ENCODE measurements at places on chromosomes 3 and 15.

DNA sequence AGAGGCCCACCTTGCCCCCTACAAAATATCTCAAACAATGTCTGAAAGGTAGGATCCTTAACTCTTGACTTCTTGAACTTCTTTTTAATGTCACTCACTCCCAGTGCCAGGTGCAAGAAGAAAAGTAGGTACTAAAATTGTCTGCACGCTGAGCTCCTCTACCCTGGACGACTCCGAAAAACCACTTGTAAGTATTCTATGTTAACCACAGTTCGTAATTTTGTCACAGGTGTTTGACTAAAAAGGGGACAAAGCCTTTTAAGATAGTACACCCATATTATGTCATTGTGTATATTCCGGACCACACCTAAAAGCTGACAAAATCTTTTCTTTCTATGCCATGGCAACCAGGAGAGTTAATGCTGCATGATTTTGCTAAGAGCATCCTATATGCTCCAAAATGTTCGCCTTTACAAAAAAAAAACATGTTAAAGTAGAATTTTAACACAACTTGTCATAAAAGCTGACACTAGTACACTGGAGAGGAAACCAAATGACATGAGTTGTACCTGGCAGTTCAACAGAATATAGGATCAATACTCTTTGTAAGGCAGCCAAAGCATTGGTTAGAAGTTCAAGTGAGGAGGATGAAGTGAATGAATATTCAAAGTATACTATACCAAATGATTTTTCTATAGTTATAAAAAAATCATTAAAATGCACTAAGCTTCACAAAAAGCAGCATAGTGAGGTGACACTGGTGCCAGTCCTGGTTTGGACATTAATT is 210.5 kb downstream of the FOXP1 start:
- no peak for DNase-seq

DNA sequence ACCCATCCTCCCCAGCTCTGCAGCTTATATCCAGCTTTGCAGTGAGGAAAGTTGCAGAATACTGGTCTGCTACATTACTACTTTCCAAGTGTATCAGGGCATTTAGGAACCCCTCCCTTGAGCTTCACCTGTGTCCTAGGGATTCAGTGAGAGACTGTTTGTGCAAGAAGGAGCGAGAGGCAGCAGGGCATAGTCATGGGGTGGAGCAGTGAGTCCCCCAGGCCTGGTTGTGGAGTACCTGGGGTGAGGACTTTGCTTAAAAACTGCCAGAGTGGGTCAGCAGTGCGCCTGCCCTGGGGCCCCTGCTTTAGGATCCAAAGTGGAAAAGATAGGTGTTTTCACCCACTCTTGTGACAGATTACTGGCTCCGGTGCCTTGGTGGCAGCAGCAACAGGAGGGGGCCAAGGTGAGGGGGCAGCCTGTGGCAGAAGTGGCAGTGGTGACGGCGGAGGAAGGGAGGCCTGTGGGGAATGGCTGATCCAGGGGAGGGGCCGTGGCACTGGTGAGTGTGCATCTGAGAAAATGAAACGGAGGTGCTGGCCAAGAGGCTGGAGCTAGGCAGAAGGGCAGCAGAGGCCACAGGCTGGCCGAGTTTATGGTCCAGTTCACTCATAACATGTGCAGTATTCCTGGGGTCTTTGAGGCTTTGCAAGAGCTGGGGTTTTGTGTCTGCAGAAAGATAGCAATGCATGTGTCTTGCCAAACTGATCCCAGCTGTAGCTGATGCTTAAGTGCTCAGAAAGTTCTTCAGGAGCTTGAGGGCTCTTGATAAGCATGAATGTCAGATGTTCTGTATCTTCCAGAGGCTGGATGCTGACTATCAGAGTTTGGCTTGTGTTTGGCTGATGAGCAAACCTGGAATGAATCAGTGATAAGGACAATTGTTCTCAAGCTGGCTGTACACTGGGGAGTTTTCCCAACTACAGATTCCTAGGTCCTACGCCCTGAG is 43.4 kb downstream of the GOLGA6A start:
- DNase-seq, result no peak

DNA sequence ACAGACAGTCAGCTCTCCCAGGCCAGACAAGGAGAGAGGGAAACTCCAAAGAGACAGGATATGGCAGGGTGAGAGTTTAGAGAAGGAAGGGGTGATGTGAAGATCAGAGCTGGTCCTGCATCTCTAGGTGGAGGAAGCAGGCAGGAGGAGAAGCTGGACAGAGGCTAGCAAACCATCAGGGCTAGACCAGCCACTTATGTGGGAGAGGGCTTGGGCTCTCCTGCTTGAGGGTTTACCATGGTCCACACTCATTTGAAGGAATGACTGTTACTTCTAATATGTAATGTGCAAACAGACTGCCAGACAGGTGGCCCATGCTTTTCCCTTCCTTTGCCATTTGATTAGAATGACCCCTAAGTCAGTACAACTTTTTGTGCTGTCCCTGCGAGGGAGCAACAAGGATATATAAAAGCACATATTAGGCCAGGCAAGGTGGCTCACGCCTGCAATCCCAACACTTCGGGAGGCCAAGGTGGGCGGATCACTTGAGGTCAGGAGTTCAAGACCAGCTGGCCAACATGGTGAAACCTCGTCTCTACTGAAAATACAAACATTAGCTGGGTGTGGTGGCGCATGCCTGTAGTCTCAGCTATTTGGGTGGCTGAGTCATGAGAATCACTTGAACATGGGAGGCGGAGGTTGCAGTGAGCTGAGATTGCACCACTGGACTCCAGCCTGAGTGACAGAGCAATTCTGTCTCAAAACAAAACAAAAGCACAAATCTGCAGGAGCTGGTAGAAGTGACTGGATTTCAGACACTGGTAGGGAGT is 41.0 kb upstream of the MANF start:
- no peak for DNase-seq

DNA sequence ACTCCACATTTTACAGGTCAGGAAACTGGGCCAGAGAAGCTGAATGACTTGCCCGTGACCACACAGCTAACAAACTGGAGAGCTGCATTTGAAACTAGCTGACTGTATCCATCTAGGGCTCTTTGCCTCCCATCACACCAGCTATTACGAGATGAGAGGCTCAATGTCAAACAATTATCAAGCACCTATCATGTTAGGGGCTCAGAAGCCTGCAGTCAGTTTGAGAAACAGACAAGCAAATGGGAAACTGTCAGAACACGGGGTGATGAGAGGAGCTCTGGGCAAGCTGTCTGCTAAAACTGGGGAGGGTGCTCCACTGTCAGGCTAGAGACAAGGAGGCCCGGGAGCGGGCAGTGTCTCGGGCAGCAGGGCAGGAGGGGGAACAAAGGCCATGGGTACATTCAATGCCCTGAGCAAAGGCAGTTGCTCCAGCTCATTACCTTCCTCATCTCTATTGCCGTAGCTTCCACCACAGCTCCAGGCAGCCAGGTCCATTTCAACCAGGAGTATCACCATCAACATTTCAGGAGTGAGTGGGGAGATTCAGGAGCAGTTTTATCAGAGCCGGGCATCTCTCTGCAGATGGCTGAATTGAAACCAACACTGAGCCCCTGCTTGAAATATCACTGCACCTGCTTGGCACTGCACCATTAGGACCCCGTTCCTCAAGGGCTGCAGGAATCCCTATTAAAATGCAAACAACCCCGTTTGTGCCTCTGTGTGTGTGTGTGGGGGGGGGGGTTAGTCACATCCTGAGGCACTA is 122.6 kb downstream of the RAB11A start:
- DNase-seq, result no peak

- DNase-seq, result no peak
Measured at GRCh38 chr3:194067949-194068362, 68.0 kb upstream of the HES1 start.

- no peak for DNase-seq
Measured at GRCh38 chr3:76405196-76405595, 619.8 kb upstream of the ZNF717 start.

DNA sequence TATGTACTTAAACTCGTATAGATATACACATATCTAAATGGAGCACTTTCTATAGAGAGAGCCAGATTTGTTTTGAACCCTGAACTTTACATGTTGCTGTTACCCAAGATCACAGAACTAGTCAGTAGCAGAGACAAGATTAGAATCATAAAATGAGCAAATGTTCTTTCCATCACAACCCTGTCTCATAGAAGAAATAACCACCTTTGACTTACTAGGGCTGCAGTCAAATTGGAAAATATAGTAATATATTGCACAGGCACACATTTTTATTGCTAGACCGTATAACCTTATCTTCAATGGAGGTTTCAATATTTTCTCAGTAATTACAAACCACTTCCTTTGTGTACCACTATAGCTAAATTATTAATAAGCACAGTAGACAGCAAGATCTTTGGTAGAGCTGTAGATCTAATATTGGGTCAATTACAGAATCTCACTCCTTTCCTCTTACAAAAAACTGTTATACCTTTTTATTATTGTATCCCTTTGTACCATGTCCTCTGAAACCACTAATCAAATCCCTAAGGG is 41.5 kb upstream of the TBL1XR1 start:
- no peak for DNase-seq

GRCh38 chr3:150203273-150203672 is 204.8 kb upstream of the TSC22D2 start:
- no peak for DNase-seq

DNA sequence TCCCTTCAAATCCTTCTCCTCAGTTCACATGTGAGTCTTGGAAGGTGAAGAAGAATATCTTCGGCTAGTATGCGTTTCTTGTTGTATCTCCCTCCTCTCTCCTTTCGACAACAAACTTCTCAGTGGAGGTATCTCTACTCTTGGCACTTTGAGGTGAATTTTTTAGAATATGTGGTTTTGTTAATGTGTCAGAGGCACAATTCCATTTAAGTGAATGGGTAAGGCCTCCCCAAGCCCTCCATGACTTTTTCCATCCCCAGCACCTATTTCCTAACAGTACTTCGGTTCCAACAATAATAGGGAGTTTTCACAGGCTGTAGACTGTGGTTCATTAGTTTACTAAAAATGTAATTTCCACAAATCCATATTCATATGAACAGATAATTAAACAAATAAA is 74.2 kb downstream of the TM4SF4 start:
- DNase-seq, result no peak

DNA sequence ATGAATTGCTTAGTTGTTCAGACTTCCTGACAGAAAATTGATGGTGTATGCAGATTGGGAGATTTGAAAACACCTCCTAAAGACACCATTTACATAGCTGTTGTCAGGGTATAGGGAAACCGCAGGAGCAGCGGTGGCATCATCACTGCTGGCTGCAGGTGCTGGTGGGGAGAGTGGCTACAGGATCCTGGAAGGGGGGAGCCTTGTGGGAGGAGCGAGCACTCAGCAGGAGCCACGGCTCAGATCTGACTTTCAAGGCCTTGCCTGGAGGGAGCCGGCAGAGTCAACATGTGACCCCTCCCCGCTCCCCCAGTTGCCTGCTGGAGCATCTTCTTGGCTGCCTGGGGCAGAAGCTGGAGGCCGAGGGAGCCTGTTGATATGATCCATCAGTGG is 26.1 kb downstream of the EDEM1 start:
- no peak for DNase-seq

GRCh38 chr3:157257101-157257500 is 97.2 kb upstream of the CCNL1 start:
- DNase-seq, result no peak

GRCh38 chr15:49706805-49707204 is 86.0 kb downstream of the DTWD1 start:
- DNase-seq, result no peak

GRCh38 chr15:53811530-53811929 is 52.1 kb upstream of the WDR72 start:
- no peak for DNase-seq

- no peak for DNase-seq
Measured at GRCh38 chr3:159654183-159655134, 334.2 kb upstream of the IL12A start.

DNA sequence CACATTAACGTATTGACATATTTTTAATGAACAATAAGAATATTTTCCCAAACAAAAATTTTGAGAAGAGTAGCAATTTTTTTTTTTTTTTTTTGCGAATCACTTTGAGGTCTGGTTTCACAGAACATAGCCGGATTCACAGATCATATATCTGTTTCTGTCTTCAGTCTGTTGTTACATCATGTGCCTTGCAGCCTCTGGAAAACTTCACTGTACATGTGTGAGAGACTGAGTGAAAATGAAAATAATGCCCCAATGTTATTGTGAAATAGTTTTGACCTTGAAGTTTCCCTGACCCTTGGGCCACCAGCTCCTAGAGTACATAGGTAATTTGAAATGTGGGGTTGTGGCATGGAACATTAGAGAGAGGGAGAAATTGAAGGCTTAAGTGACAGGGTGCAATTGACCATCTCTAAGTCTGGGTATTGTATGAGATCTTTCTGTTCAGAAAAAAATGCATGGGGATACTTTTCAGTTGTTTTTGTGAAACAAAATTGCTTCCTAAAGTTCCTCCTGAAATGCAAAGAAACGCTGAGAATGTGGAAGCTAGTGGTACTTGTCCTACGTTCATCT is 14.0 kb downstream of the ITPR1 start:
- DNase-seq, result no peak

GRCh38 chr3:147422601-147423536 is 13.7 kb downstream of the ZIC1 start:
- no peak for DNase-seq

DNA sequence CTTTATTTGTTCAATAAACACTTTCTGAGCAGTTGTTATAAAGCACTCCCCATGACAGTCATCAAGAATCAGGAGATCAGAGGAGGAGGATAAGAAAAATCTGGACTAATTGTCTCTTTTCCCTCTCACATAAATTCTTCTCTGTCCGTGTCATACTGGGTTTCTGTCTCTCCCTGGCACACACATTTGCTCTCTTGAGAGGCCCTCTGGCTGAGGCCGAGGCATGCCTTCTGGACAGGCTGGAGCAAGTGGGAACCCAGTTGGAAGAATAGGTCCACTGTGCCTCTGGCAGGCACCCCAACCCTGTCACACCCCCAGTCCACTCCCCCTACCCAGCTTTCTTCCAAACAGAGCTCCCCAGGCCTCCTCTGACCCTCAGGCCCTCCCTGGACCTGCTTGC is 315.8 kb downstream of the UACA start:
- DNase-seq, result no peak

GRCh38 chr3:150451329-150452048 is 43.4 kb downstream of the TSC22D2 start:
- no peak for DNase-seq

GRCh38 chr15:39326306-39326975 is 254.4 kb upstream of the THBS1 start:
- DNase-seq, result no peak

DNA sequence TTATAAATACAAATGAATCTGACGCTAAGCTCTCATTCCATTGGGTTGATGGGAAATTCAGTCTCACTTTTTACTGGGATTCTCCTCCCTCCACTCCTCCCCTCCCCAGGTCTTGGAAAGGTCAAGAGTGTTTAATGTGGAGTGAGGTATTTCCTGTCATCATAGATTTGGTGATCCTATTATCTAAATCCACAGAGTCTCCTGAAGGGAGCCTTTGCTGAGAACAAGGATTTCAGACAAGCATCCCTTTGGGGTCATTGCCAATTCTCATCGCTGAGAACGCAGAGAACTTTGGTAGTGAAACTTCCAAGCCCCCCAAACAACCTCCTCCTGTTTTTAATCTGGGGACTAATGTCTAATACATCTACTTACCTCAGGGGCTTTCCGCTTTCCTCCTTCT is 297.9 kb downstream of the OTOL1 start:
- no peak for DNase-seq

Measured in effector memory CD8-positive, alpha-beta T cell (primary cell).